ENCODE measurements at places on chromosomes 6 and 20.

DNA sequence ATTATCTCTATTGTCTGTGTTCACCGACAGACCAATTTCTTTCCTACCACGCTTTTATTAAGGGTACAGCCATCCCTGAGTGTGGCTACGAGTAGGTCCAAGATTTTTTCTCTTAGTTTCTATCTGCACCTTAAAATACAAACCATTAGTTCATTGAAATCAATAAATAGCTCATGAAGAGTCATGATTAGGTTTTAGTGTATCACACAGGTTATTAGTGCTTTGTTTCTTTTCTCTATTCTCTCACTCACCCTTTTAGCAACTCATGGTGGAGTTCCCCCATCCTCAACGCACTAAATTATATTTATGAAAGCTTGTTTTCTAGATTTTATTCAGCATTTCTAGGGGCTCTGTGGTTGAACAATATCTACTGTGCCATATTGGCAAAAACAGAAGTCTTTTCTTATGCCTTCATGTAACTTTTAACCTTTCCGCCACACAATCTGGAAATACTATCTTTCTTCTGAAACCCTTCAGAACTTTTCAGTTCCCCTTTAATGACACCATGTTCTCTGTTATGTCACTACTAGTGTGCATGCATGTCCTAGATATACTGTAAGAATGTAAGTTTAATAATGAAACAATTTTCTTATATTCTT, 128.2 kb upstream of the LAMA2 start:
- DNase-seq: no peak

GRCh38 chr6:127539272-127539671, 20.1 kb upstream of the MTCL3 start:
- no peak for DNase-seq

GRCh38 chr20:45113865-45114264, 1.1 kb downstream of the WFDC5 start:
- no peak for DNase-seq

DNA sequence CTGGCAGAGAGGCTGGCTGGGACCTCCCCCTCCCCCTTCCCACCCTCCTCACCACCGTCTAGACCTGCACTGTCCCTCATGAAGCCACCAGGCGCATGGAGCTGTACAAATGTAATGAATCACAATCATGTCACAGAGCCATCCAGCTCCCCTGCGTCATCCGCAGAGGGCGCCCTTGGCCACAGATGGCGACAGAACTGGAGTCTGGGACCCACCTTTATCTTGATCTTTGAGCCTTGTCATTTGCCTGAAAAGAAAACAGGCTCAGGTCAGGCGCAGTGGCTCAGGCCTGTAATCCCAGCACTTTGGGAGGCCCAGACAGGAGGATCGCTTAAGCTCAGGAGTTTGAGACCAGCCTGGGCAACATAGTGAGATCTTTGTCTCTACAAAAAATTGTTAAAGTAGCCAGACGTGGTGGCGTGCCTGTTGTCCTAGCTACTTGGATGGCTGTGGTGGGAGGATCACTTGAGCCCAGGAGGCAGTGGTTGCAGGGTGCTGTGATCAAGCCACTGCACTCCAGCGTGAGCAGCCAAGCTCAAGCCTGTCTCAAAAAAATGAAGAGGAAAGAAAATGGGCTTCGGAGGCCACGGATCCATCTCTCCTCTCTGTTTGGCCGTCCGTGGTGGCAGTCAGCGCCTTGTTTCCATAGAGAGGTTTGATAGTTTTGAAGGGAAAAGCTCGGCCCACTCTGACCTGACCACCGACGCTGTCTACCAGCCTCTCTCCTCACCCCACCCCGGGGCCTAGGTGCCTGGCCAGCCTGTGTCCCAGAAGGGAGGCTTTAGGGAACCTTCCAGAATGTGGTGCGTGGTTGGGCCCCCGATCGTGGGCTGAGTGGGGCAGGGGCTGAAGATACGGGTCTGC, 6.2 kb downstream of the COL9A3 start:
- no peak for DNase-seq

GRCh38 chr6:137873273-137873762, 6.3 kb downstream of the TNFAIP3 start:
- peak; percentile 52 for DNase-seq

DNA sequence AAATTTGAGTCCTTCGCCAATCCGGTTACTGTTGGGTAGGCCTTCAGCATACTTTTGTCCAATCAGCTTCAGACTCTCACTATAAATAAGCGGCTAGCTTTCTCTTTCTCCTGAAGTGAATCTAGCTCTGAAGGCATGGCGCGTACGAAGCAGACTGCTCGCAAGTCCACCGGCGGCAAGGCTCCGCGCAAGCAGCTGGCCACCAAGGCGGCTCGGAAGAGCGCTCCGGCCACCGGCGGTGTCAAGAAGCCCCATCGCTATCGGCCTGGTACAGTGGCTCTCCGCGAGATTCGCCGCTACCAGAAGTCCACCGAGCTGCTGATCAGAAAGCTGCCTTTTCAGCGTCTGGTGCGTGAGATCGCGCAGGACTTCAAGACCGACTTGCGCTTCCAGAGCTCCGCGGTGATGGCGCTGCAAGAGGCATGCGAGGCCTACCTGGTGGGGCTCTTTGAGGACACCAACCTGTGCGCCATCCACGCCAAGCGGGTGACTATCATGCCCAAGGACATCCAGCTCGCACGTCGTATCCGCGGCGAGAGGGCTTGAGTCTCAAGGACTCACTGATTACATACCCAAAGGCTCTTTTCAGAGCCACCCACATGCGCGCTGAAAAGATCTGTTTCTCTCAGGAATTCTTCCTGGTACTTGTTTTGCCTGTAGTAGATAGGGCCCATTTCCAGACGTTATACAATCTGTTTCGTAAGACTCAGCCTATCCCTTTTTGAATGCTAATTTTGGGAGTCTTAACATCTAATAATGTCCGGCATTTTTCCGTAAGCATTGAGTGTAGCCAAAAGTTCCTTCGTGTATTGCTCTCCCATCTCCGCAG, 102.0 kb downstream of the OR2B2 start:
- DNase-seq: peak; percentile 93

DNA sequence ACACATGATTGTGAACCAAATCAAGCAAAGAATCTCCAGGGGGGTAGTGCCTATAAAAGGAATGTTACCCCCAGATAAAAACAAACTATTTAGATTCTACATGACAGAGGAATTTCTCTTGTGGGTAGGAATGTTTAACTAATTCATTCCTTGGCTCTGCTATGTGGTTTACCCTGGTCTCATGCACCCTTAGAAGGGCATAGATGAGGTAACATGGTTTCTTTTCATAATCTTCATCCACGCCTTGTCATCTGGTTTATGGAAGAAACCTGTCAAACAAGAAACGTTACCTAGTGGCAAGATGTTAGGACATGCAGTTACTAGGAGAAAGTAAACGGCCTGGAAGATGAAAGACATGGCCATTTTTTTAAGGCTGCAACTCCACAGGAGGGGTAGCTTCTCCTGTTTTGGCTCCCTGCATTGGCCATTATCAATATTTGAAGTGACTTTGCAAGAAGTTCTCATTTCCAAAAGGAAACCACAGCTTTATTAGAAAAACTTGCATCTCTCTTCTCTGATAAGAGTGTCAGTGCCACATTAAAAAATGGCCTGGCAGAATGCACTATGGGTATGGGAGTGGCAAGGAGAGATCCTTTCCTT, 45.5 kb downstream of the STX11 start:
- DNase-seq: no peak

- peak; percentile 35 for DNase-seq
Observed at GRCh38 chr6:106094261-106094963, 8.3 kb downstream of the PRDM1 start.

- DNase-seq: no peak
Observed at GRCh38 chr20:4549711-4550259, 171.9 kb upstream of the PRND start.

DNA sequence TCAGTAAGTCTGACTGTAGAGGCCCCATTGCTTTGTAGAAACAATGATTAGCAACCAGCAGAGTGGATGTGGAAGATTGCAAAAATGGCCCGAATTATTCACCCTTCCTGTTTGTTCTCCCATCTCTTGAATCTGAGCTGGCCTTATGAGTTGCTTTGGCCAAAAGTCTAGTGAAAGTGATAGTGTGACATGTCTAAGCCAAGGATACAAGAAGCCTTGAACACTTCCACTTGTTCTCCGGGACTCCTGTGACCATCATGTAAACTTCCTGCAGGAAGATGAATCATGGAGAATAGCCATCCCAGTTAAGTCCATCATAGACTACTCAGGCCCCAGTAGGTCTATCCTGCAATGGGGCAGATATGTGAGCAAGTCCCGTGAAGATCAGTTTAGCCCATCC, 252.0 kb upstream of the JAG1 start:
- no peak for DNase-seq

DNA sequence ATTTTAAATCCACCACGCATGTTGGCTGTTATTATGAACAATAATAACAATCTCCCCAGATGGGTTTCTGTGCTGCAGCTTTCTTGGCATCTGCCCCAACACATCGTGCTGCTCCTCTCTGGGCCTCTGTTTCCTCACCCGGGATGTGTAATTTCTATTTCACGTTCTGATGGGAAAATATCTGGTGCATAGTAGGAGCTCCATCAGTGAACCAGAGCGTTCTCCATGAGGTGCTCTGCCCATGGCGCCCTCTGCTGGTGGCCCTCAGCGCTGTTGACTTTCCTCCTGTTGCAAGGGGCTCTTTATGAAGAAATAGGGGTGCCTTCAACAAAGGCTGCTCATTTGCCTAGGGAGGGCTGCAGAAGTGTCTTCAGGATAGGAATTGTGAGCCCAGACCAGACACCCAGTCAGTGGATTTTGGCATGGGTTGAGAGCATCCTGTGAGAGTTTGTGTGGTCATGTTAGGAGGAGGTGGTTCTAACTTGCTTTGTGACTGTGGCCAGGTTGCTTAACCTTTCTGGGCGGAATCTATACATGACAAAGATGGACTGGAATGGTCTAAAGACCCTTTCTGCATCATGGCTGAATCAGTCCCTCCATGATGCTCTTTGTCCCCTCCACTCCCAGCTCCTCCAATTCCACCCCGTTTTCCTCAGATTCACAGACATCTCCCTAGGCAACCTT, 8.1 kb downstream of the SCRT2 start:
- peak; percentile 51 for DNase-seq

GRCh38 chr6:118588626-118589025, 40.5 kb downstream of the PLN start:
- no peak for DNase-seq

DNA sequence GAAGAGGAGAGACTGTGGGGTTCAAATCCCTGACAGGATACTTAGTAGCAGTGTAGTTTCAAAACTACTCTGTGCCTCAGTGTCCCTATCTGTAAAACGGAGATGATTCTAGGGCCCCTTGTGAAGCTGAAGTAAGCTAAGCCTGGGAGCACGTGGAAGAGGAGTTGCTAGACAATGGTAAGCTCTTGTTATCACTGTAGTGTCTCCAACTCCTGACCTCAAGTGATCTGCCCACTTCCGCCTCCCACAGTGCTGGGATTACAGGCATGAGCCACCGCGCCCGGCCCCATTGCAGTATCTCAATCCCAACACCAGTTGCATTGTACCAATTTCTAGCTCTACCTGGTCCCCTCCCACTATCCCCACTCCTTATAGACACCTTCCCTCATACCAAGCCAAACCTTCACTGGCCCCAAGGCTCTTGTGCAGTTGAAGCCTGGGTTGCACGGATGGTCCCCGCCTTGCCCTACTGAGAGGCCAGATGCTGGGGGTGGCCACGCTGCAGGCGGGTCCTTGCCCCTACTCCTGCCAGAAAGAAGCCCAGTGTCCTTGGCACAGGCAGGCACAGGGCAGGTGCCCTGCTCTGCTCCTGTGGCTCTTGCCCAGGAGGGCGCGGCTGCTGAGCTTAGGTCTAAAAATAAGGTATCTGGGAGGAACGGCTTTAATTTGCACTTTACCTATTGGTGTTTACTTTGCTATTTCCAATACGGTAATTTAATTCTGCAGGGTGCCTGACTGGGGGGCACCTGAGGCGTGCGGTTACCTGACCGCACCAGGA, 118.1 kb downstream of the VEGFA start:
- DNase-seq: no peak

GRCh38 chr20:11281240-11281639, 607.4 kb upstream of the JAG1 start:
- DNase-seq: no peak

GRCh38 chr20:53216478-53216855, 244.3 kb downstream of the TSHZ2 start:
- no peak for DNase-seq

- no peak for DNase-seq
Observed at GRCh38 chr20:680638-681187, 5.1 kb upstream of the SCRT2 start.

DNA sequence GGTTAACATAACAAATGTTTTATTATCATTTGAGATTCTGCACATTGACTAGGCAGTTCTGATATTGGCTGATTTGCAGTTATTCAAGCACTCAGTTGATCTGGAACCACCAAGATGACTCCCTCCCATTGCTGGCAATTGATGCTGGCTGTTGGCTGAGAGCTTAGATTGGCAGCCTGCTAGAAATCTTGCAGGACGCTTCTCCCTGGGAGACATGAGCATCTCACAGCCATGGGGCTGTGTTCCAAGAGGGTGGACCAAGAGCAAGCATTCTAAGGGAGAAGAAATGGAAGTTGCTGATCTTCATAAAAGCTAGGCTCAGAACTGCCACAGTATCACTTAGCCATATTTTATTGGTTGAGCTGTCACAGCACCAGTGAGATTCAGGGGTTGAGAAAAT, 233.4 kb upstream of the ID4 start:
- DNase-seq: no peak

- DNase-seq: no peak
Observed at GRCh38 chr20:24960861-24961260, 11.8 kb downstream of the CST7 start.

DNA sequence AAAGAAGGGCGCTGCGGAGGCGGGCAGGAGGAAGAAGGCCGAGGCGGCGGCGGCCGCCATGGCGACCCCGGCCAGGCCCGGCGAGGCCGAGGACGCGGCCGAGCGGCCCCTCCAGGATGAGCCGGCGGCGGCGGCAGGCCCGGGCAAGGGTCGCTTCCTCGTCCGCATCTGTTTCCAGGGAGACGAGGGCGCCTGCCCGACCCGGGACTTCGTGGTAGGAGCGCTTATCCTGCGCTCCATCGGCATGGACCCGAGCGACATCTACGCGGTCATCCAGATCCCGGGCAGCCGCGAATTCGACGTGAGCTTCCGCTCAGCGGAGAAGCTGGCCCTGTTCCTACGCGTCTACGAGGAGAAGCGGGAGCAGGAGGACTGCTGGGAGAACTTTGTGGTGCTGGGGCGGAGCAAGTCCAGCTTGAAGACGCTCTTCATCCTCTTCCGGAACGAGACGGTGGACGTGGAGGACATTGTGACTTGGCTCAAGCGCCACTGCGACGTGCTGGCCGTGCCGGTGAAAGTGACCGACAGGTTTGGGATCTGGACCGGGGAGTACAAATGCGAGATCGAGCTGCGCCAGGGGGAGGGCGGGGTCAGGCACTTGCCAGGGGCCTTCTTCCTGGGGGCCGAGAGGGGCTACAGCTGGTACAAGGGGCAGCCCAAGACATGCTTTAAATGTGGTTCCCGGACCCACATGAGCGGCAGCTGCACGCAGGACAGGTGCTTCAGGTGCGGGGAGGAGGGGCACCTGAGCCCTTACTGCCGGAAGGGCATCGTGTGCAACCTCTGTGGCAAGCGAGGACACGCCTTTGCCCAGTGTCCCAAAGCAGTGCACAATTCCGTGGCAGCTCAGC, 780 bp downstream of the ZCCHC3 start:
- peak; percentile 49 for DNase-seq

Measured in CD4-positive, alpha-beta T cell treated with Interleukin-6 at 100 ng/mL for 8 hours (primary cell).